ENCODE measurements at places on chromosomes 7 and 10.

GRCh38 chr7:26639695-26640094 is 224.7 kb downstream of the SKAP2 start:
- DNase-seq: no peak

DNA sequence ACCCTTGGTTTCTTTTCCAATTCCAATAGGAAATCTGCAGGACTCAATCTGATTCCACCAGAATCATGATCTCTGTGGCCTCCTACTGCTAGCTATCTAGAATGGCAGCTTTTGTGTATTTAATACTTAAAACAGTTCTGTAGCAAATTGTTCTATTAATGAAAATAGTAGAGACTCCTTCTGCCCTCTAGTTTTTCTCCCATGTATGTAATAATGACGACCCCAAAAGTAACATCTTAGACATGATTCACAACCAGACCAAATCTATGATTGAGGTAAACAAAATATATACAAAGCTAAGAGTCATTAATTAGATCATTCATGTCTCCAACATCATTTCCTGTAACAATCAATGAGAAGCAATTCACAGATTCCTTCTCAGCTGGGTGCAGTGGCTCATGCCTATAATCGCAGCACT is 259.1 kb upstream of the MKLN1 start:
- DNase-seq: no peak

- no peak for DNase-seq
Measured at GRCh38 chr7:66430164-66430545, 198.5 kb upstream of the KCTD7 start.

- no peak for DNase-seq
Measured at GRCh38 chr10:60917331-60918280, 26.4 kb downstream of the RHOBTB1 start.

DNA sequence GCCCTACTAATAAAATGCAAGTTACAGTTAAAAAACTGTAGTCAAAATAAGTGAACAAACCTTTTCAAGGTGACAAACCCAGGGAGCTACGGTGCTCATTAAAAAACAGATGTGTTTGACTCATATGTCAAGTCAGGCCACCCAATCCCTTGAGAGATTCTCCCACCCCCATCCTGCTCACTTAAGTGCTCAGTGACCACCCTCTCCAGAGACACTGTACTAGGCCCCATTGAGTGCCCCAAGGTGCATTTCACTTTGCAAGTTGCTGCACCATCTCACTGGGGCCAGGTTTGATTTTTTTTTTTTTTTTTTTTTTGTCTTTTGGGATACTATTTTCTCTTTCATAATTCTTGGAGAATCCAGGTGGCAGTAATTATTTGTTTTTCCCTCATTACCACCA is 1.9 kb downstream of the ERV3-1 start:
- no peak for DNase-seq

- no peak for DNase-seq
Measured at GRCh38 chr7:81161451-81162075, 242.7 kb upstream of the SEMA3C start.

- DNase-seq: no peak
Measured at GRCh38 chr10:26528715-26529393, 90.7 kb downstream of the APBB1IP start.

DNA sequence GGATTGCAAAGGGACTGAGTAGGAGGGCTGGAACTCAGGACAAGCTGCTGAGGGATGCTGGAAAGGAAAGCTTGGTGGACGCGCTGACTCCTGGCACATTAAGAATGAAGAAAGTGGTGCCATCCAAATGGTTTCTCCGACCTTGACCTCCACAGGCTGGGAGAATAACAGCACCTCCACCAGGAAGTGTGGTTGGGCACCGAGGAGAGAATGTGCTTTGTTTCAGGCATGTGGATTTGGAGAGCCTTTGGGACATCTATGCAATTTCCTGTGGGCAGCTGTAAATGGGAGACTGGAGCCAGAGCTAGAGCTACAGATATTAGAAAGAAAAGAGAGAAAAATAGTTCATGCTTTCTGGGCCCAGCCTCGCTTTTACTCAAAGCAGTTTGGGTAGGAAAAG is 29.8 kb upstream of the HABP2 start:
- DNase-seq: no peak

- DNase-seq: no peak
Measured at GRCh38 chr7:90648834-90649233, 52.7 kb downstream of the CDK14 start.

DNA sequence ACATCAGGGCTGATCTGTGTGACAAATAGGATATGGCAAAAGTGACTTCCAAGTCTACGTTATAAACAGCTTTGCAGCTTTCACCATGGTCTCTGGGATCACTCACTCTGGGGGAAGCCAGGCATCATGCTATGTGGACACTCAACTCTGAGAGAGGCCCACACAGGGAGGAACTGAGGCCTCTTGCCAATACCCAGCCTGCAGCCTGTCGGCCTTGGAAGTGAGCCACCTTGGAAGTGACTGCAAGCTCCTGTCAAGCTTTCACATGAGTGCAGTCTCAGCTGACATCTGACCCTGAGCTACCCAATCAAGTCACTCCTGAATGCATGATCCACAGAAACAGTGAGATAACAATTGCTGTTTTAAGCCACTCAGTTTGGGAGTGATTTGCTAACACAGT is 56.5 kb downstream of the MMRN2 start:
- no peak for DNase-seq

GRCh38 chr7:20288036-20288435 is 42.7 kb upstream of the ITGB8 start:
- no peak for DNase-seq

DNA sequence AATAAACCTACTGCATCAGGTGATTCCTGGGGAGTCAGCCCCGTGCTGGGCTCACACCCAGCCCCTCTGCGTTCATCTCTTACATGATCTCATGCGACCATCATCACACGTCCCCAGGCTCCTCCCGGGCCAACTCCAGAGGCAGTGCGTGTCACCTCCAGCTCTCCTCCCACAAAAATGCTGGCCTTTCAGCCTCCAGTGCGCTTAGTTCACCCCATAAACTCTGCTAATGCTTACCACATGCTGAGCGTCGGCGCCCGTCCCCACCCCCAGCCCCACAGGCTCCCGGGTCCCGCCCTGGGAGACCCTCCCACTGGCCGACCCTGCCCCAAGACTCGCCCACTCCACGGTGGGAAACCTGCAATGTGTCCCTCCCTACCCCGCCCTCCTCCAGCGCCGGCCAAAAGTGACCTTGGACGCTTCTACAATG is 816 bp upstream of the SDK1 start:
- DNase-seq: no peak

DNA sequence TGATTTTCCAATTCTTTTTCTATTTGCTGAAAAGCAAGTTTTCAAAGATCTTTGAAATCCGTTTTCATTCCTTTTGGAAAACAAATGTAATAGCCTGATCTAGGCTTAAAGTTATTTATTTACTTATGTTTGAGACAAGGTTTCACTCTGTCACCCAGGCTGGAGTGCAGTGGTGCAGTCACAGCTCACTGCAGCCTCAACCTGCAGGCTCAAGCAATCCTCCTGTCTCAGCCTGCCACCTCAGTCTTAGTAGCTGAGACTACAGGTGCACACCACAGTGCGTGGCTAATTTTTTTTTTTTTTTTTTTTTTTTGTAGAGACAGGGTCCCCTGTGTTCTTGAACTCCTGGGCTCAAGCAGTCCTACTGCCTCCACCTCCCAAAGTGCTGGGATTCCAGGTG is 4.6 kb downstream of the ST7 start:
- no peak for DNase-seq

GRCh38 chr10:79454259-79454658 is 8.8 kb upstream of the ZCCHC24 start:
- no peak for DNase-seq

DNA sequence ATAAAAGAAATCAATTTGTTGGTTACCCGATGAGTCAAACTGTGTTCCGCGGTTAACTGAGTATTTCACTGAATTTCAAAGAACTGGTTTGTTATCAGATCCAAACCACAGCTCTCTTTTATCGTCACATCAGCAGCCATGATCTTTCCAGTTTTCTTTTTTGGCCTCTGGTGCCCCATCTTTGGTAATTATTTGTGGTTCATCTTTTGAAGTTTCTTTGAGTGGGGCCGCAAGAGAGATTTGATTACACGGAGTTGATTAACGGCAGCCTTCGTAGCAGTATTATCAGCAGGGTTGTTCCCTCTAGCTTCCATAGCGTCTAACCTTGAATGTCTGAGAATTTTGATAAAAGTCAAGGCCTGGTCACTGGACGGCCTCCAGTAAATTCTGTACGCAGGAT is 154.9 kb upstream of the TNRC18 start:
- DNase-seq: no peak

- DNase-seq: no peak
Measured at GRCh38 chr10:130206216-130206737, 70.1 kb downstream of the GLRX3 start.

DNA sequence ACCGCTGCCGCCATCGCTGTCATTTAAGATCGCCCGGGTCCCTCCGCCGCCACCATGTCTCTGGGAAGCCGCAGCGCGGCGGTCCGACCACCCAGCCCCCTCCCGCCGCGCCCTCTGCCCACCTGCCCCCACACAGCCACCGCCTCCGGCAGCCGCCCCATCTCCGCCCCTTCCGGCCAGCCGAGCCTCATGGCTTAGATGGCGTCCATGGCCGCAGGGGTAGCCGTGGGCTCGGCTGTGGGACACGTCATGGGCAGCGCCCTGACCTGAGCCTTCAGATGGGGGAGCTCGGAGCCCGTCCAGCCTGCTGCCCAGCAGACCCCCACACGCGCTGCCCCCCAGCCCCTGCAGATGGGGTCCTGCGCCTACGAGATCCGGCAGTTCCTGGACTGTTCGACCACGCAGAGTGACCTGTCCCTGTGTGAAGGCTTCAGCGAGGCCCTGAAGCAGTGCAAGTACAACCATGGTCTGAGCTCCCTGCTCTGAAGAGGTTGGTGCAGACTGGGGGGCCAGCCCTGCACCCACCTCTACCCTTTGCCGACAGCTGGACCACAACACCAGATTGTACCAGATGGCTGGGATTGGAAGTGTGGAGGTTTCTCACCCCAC is 38.0 kb upstream of the TARP start:
- no peak for DNase-seq

- DNase-seq: no peak
Measured at GRCh38 chr7:71019706-71020105, 112.2 kb upstream of the GALNT17 start.

All from stimulated activated CD4-positive, alpha-beta T cell treated with anti-CD3 and anti-CD28 coated beads, Interleukin-2, amount 100 ng/mL, for 48 hours (primary cell).